ENCODE measurements at places on chromosomes 3 and 15.
A peak's percentile ranks its signal among the peaks of the same experiment; 100 is the strongest.

DNA sequence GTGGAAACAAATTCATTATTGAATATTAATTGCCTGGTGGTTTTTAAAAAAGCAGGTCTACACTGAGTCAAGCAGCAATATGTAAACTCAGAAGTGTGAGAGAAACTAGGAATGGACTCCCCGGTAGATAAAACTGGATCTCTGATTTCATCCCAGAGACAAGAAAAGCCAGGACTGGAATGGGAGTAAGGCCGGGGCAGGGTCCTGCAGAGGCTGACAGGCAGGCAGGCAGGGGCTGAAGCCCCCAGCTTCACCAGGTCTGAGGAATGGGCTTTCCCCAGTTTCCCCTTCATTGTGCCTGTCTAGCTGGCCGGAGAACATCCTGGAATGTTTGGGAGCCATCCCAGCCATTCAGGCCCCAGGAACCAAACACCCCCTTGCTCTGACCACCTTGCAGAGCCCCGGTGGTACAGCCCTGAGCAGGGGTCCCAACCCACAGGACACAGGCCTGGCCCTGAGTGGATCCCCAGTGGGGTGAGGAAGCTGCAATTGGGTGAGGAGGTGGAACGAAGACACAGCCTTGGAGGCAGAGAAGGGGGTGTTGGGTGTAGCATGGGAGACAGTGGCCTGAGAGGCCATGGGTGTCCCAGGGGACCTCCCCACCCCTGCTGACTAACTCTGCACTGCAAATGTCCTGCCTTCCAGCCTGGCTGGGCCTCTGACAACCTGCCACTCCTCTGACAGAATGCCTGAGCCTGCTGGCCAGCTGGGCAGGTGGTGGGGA is 31.7 kb upstream of the XYLB start:
- no peak for DNase-seq

DNA sequence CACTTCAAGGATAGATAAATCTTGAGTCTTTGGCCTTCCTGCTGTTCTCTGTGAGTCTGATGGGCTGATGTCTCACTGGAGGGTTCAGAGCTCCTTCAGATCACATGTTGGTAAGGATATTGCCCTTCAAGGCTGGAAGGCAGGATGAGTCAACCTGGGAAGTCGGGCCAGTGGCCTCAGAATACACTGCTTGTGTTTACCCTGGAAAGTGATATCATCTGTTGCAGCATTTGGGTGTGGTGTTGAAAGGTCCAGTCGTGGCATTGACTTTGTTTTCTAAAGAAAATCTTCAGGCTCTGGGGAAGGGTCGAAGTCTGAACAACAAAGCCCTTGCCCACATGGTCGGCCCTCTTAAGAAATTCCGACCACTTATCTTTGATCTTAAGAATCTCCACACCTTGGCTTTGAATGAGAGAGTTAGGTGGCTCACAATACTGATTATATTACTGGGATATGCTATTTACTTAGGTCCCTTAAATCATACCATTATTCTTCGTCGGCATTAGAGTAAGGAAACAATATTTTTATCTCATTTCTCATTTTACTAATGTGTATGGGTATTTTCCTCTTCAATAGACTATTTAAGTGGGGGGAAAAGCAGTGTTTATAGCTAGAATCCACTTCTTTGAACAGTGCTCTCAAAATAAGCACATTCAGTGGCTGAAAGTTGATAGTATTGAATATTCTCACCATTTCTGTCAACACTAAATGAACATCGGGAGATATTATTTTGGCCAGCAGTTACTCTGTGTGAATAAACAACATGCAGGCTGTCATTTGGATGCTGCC is 303.9 kb upstream of the RASGRP1 start:
- DNase-seq = peak; percentile 95

- DNase-seq = no peak
Observed at GRCh38 chr3:31815006-31815405, 166.1 kb downstream of the OSBPL10 start.

DNA sequence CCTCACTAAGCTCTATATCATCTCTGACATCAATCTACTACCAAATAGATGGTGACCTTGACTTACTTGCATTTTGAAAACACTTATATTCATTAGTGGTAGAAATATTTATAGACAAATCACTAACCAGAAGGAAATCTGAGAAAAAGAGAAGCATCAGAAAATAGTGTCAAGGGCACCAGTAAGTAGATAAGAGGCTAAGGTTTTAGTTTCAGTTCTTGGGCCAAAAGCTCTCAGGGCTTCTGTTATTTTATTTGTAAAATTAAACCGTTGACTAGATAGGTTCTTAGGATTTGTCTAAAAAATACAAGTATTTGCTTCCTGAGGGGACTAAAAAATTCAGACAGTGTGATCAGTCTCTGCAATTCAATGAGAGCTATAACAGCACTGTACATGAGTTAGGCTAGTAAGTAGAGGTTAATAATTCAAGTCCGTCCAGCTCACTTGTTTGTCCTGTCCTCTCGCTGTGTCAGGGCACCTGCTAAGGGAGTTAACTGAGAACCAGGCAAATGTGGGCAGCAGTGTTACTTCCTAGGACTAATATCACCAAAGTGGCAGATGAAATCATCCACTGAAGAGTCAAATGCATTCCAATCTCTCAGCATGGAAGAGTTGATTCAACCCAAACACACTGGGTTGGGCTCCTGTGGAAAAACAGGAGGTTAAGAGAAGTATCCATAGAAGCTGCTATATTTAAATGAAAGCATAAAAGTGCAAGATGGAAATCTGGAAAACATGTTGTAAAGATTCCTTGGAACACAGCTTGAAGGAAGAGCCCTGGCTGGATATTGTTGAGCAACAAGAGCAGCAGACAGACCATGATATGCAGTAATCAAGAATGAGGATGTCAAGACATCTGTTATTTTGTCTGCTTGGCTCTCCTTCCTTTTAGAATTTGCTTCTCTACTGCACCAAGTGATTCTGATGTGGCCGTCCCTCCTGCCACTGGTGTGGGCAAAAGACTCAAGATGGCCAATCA is 134.9 kb upstream of the ZBTB20 start:
- no peak for DNase-seq

DNA sequence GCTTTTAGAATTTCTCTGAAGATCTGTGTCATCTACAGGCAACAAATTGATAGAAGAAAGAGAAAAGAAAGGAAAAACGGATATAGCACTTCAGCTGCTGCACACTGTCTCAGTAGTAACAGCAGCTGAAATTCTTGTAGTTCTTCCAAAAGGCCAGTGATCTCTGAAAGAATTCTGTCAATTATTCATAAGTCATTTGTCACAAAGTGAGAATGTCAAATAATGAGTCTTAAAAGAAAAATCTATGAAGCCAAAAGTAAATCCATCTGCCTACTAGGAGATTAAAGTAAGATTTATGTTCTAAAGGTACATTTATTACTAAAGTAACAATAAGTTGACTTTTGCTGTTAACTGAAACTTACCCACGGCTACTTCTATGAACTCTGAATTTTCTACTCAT is 24.6 kb downstream of the IFT80 start:
- DNase-seq = no peak

- DNase-seq = no peak
Observed at GRCh38 chr3:112138219-112138969, 5.3 kb upstream of the GCSAM start.

GRCh38 chr3:74693251-74693650 is 78.8 kb upstream of the CNTN3 start:
- no peak for DNase-seq

GRCh38 chr3:69718866-69719586 is 20.2 kb upstream of the MITF start:
- DNase-seq = no peak

- no peak for DNase-seq
Observed at GRCh38 chr3:156819842-156820691, 6.1 kb upstream of the LEKR1 start.
